Activated CD4-positive, alpha-beta T cell treated with anti-CD3 and anti-CD28 coated beads for 24 hours (primary cell): ENCODE measurements at places on chromosomes 7 and 10.

DNA sequence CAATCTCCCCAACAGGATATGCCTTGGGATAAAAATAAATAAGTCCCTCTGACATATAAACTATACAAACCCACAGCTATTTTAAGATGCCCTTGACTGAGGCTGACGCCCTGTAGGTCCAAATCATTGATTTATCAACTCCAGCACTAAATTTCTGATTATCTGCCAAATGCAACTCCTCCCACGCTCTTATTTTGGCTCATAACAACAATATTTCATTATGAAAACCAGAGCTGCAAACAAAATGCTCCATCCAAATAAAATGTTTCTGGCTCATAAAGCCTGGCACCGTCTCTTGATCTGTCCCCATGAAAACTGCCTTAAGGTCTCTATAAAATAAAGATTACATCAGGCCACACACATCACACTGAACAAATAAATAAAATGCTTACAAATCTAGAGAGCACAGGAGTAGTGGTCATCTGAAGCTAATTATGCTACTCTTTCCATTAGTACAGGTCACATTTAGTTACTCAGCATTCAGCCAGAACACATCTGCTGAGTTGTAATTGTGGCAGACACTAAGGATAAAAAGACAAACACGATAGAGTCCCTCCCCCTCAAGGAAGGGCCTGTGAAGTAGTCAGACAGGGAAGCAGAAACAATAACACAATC lies 28.8 kb downstream of the CACUL1 start:
- no peak for DNase-seq

DNA sequence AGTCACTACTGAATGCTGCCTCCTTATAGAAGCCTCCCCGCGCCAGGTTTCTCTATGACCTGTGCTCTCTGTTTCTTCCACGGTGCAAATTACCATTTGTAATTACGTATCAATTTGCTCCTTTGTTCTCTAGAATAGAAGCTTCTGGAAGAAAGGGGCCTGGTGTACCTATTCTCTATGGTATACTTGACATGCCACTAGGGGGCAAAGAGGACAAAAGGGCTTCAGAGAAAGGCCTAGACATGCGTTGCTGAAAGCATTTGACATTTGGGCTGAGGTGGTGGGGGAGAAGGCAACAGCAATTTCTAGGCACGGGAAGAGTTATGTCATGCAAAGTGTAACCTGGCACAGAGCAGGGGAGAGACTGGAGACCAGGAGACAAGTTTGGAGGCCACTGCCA lies 148.7 kb downstream of the WDR11 start:
- no peak for DNase-seq

DNA sequence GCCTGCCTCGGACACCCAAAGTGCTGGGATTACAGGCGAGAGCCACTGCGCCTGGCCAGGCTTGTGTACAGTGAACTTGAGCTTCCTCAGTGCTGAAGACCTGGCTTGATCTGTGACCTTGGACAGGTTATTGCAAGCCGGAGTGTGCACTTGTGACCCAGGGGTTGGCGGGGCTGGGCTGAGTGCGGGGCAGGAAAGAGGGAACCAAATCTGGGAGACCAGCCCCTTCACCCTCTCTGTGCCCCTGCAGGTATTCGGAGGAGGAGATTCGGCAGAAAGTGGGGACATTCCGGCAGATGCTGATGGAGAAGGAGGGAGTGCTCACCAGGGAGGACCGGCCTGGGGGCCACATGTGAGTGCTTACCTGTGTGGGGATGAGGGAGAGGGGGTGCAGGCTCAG lies 46.2 kb downstream of the SRRM3 start:
- DNase-seq: no peak

- DNase-seq: no peak
Observed at GRCh38 chr7:102125127-102125596, 161.5 kb upstream of the SH2B2 start.

- DNase-seq: no peak
Observed at GRCh38 chr7:24127930-24128329, 156.1 kb upstream of the NPY start.

DNA sequence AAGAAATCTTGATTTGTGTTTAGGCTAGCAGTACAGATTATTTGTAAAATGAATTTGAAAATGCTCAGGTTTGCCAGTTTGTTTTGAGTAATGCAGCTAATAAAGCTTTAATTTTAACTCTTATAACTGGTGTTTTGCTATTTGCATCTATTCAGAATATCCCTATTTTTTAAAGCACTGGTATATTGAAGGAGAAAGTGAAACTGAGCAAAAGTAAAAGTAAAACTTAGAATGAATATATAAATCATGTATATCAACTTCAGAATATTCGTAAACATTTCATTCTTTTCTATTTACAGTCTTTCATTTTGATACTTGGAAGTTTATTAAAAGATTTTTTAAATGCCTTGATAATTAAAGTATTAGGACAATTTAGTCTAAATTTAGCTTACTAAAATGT lies 26.2 kb downstream of the TASOR2 start:
- no peak for DNase-seq

- no peak for DNase-seq
Observed at GRCh38 chr10:60906411-60906810, 37.6 kb downstream of the RHOBTB1 start.

GRCh38 chr10:97023401-97024167 lies 162.2 kb downstream of the SLIT1 start:
- DNase-seq: no peak

DNA sequence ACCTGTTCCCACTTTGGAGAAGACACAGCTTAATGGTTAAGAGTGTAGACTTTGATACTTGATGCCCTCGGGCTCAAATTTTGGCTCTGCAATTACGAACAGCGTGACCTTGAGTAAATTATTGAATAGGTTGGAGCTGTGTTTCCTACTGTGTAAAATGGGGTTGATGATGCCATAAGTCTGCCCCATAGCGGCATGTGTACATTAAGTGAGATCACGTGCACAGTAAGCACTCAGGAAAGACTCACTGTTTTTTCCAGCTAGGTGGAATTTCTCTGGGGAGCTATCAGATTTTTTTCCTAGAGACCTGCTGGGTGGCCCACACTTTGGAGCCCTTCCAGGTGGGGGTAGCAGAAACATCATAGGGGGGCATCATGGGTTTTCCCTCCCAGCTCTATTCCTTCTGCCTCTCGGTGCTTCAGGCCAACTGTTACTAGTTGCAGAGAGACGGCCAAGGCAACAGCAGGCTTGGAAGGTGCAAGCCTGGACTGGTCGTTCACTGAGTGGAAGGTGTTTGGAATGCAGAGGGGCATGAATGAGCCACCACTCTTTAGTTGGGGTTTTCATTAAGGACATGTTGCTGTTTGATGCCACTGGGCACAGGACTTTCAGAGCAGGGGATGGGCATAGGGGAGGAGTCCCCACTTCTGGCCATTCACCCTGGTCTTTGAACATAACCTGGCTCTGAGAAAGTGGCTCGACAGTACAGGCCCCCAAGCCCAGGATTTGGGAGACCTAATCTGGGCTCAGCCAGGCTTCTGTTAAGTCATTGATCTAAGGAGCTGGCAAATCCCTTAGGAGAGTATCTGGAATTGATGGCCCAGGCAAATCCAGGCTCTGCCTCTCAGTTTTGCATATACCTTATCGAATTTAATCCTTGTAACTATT lies 64.0 kb downstream of the SYPL1 start:
- no peak for DNase-seq

DNA sequence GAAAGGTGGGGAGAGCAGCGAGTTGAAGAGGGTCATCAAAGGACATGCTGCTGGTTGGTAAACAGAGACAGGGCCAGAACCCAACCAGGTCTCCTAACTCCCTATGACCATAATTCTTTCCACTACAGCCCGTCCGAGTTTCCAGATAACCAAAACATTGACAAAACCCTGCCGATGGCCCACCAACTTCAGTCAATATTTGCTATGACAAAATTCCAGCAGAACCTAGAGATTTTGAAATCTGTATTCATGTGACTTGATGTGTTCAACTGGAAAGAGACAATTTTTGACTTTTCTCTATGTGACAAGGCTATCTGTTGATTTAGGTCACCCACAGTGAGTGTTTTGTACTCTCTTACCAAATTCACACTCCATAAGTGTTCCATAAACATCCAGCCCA lies 86.7 kb downstream of the NHLRC2 start:
- DNase-seq: no peak
